ENCODE measurements at places on chromosomes 7 and 10.

DNA sequence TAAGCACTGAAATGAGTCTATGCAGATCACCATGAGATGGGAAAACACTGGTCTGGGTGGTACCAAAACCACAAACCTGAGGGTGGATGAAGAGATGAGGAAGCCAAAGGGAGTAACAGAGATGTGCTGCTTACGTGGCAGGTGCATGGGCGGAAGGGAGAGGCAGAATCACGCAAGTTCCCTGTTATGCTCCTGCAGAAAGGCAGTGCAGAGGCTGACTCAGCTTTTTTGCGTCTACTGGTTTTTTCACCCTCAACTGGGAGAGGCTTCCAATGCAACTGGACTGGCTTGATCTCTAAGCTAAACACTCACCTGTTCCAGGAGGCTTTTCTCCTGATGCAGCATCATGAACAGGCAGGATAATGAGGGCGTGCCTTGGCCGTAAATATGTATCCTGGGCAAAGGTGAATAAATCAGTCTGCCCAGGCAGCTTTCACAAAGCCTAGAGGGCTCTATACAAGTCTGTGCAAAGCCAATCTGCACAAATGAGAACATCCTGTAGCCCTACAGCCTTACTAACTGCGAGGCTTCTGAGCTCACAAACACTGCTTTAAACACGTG, 95.4 kb upstream of the AFAP1L2 start:
- DNase-seq, result no peak

DNA sequence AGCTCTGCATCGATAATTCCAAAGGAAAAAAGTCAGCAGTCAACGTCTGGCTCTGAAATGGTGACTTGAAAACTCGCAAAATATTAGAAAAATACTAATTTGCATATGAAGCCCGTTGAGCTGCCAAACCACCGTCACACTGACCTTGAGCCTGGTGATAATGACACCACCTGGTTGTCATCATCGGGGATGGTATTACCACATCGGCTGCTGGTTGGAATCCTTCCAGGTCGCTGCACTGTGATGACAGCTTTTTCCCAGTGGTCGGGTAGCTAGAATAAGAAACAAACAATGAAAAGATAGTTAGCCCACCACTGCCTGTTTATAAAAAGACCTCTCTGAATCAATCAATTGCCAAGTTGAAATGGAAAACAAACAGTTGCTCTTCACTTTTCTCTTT, 41.6 kb downstream of the LAMB1 start:
- DNase-seq, result peak; percentile 43

DNA sequence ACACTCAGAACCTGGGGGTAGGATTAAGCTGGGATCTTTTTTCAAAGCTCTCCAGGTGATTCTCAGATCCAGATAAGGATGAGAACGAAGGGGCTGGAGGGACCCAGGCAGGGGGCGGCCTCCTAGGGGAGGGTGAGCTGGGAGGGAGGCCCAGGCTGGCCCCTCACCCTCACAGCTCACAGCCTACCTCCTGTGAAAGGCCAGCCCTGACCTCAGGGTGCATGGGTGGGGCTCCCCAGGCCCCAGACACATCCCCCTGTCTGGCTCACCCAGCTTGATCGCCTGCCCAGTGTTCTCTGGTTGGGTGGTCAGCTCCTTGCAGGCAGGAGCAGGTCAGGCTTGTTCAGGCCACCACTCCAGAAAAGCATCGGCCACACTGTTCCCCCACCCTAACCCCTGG, 24.3 kb downstream of the CTBP2 start:
- DNase-seq, result no peak

GRCh38 chr10:72407471-72407870, 52.8 kb upstream of the DNAJB12 start:
- no peak for DNase-seq

DNA sequence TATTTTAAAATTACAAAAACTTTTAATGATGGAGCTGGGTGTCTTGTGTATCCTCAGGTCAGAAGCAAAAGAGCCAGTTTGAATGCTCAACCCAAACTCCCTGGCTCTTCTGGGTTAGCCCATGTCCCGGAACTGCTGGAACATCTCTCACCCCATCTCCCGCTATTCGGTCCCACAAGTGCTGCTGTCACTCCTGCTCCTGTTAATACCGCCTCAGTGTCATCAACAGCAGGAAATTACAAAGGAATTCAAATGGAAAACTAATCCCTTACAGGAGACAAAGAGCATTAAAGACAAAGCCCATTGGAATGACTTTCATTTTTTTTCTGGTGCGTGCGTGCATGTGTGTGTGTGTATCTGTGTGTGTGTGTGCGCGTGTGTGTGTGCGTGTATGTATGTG, 112.0 kb upstream of the C7orf33 start:
- no peak for DNase-seq

- DNase-seq, result no peak
These were observed 274.6 kb downstream of the ARL4A start for GRCh38 chr7:12961910-12962480.

DNA sequence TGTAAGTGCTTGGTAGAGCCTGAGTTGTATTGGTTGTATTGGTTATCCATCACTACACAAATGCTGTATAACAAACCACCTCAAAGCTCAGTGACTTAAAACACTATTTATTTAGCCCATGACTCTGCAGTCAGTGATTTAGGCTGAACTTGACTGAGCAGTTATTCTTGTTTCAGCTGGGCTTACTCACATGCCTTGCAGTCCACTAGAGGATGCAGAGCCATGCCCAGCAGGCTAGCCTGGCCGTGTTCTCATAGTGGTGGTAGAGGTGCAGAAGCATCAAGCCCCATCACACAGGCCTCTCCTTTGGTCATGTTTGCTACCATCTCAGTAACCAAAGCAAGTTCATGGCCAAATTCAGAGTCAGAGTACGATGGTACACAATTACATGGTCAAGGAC, 43.9 kb downstream of the LUC7L2 start:
- DNase-seq, result no peak

DNA sequence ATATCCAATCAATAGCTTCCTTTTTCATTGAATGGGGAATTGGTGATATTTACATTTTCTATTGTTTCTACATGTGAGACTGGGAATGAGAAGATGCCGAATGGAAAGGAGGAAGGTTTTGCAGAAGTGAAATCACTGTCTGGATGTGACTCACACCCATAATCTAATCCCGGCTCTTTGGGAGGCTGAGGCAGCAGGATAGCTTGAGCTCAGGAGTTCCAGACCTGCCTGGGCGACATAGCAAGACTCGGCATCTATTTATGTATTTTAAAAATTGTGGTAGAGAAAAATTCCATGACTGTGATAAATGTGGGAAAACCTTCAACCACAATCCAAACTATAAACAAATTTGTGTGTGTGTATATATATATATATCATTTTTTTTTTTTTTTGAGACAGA, 10.9 kb upstream of the FIS1 start:
- DNase-seq, result no peak

DNA sequence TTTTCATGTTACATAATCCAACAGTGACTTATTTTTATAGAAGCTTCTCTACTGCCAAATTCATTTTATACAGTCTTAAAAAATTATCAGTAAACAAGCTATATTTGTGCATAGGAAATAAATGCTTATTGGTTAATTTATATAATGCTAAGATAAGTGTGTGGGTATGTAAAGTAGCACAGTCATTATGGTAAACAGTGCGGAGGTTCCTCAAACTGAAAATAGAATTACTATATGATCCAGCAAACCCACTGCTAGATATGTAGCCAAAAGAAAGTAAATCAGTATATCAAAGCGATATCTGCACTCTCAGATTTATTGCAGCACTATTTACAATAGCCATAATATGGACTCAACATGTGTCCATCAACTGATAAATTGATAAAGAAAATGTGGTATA, 71.1 kb downstream of the ATRNL1 start:
- DNase-seq, result no peak

GRCh38 chr7:11667810-11668185, 164.2 kb downstream of the THSD7A start:
- DNase-seq, result no peak

DNA sequence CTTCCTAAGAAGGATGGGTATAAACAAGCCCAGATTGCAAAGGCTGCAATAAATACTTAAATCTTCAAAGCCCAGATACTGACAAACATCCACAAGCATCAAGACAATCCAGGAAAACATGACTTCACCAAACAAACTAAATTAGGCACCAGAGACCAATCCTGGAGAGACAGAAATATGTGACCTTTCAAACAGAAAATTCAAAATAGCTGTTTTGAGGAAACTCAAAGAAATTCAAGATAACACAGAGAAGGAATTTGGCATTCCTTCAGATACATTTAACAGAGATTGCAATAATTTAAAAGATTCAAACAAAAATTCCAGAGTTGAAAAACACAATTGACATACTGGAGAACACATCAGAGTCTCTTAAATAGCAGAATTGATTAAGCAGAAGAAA, 23.0 kb downstream of the GSDME start:
- DNase-seq, result no peak

DNA sequence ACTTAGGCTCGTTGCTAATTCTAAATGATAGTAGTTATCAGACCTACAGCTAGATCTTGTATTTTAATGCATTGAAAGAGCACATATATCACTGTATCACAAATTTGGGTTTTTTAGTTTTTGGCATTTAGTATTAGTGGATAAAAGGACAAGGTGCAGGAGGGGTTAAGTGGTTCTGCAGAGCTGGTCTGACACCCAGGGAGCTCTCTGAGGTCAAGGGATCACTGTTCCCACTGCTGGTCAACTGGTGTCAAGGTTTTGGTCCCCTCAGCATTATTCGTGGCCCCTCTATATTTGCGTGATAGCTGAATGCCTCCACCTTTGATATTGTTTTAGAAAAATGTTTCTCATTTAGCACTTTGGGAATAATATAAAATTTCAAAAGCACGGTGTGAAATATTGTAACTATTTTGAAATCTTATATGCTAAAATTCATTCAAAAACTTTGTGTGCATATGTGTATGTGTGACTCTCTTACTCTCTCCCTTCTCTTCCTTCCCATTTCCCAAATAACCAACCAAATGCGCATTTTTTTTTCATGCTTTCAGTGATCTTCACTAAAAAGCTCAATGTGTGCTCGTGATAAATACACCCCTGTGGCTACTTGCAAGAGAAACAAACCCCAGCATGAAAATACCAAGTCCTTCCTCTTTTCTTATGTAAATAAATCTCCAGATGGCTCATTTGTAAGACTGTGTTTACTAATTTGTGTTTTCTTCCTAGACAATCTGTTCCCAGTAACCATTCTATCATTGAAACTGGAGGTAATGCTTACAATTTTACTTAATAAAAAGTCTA, 309.2 kb downstream of the FGFR2 start:
- no peak for DNase-seq

DNA sequence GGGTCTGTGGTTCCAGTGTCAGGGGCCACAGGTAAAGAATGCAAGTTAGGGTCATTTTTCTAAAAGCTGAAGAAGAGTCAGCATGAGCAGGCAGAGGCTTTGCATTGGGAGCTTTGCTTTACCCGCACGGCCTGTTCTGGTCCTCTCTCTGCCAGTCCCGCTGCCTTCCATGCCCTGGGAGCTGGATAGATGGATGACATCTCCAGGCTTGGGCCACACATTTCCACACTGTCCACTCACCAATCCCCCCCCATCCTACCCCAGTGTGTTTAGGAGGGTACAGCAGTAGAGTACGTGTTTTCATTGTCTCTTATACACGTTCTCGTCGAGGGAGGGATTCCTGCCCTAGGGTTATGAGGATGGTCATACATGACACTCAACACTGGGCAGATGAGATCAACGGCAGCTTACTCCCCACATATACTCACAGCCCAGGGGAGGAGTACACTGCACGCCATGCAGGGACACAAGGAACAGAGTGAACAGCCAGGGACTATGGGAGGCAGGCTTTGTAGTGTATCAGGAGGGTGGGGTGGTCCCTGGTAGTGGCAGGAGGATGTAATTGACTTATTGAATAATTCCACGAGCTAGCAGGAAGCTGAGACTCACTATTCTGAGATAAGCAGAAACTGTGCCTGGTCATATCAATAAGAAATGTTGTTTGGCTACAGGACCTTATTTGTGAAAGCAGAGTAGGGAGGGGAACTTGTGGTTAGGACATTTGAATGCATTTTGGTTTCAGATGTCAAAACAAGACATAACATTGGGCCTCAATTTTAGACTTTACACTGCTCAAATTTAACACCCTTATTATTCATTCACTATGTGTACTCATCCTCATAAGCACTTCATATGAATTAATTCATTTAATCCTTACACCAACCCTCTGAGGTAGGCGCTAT, 36.6 kb downstream of the PLPP4 start:
- DNase-seq, result no peak

DNA sequence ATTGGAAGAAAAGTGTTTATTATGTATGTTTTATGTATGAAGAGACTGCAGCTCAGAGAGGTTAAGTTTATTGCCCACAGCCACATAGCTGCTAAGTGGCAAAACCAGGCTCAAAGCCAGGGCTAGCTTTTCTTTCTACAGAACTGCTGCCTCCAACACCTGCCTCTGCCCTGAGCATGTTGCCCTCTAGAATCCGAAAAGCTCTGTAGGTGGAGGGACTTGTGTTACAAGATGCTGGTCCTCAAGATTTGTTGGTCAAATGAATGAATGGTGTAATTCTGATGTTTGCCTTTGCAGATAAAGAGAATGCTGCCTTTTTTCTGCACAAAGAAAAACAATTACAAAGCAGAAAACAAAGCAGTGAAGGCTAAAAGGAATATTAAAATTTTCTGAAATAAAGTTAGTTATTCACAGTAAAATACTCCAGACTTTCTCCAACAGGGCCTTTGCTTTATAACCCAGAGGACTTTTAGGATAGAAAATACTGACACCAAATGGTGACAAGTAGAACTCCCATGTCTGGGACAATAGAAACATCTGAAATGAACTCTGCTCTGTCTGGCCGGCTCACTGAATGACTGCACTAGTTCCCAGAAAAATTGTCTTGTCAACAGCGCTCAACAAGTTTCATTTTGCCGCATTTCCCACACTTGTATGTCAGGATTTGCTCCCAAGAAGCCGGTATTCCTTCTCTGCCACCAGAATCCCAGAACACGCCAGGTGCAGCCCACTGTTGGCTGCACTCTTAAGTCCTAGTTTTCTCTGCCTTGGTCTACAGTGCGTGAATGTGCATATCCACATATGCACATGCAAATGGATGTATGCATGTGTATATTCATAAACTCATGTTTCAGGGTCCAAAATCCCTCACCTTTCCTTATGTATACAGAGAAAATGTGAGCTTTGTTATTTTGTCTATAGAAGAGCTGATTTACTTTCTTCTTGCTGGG, 11.0 kb upstream of the DNTT start:
- peak; percentile 62 for DNase-seq

DNA sequence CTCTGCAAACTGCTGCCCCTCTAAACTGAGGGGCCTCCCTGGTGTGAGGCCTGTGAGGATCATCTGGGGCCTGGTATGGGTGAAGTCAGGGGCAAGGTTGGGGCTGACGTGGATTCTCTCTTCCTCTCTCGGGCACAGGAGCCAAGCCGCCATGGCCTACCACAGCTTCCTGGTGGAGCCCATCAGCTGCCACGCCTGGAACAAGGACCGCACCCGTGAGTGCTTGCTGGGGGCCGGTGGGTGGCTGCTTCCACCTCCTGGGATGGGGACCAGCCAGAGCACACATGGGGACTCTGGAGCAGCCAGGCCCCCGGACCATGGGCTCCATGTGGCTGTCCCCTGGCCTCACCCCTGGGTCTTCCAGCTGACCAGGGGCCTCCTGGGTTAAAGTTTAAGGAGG, 11.0 kb downstream of the ARPC1B start:
- DNase-seq, result no peak

- DNase-seq, result no peak
These were observed 6.9 kb upstream of the RGS10 start for GRCh38 chr10:119549247-119549999.
